ENCODE measurements at places on chromosomes 3 and 15.

DNA sequence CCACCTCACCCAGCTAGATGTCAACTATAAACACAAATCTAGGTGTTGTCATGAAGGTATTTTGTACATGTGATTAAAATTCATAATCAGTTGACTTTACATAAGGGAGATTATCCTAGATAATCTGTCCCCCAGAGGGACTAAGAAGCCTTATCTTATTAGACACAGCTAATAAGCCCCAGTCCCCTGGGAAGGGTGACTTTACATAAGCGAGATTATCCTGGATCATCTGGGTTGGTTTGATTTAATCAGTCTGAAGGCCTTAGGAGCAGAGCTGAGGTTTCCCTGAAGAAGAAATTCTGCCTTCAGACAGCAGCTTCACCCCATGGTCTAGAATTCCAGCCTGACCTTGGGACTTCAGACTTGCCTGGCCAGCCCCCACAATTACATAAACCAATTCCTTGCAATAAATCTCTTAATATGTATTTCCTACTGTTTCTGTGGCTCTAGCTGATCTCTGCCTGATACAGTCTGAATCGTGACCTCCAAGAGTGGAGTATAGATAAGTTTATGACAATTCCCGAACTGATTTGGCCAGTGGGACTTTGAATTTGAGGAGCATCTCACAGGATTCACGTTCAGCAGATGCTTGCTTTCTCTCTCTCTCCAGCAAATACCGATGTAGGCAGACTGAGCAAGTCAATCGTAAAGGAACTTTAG is 66.5 kb downstream of the MRPL46 start:
- no peak for DNase-seq

DNA sequence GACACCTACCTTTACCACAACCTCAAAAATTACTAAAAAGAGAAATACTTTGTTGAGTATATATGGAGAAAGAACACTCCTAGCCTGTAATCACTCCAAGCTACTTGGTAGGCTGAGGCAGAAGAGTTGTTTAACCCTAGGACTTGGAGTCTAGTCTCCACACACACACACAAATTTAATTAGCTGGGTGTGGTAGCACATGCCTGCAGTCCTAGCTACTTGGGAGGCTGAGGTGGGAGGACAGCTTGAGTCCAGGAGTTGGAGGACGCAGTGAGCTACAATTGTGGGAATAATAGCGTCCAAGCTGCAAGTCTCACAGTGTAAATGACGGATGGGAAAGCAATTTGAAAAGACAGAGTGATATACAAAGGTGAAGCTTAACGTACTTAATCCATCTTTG is 50.5 kb downstream of the LDHAL6B start:
- DNase-seq, result no peak

DNA sequence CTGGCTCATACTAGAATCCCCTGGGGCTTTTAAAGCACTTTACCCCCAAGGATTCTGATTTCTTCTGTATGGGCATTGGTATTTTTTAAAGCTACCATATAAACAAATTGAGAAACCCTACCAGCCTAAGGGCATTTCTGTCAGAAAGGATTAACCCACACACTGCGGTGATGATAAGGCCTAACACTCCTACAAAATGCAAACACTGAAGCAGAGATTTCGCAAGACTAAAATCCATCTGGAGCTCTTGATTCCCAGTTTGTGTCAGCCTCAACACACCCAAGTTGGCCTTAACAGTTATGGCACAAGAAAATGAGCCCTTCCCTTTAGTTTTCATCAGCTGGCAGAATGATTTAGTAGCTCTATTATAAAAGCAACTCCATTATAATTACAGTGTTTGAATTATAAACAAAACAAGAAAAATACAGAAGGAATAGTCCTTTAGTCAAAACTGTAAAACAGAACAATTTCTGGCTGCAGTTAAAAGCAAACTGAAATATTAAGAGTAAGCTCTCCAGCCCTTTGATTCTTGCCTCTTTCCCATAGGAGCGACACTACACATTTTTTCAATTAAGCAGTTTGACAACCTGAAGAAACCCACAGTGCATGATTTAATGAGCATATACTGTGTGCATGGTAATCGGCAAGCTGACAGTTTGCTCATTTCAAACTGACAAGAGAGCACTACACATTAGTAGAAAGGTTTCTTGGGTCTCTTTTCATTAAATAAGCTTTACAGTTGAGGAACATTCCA is 441.2 kb downstream of the FHIT start:
- DNase-seq, result no peak

DNA sequence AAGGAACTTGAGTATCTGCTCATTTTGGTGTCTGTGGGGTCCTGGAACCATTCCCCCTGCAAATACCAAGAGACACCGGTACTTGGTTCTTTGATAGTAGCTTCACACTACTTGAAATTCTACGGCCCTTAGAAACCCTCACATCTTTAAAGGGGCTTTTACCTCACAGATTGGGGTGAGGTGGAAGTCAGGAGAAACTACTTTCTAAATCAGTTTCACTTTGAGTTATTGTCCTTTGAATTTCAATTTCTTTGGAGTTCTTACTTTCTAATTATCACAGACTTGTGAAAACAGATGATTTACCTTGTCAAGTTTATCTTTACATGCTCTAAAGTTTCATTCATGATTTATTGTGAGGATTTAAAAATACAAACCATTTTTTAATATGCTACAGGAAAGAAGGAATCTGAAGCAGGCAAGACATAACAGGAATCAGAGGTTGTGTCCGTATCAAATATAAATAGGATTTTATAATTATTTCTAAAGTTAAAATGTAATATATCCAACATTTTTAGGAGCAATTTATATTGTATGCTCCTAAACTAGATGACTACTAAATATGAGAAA is 98.9 kb downstream of the NEDD4 start:
- no peak for DNase-seq

- DNase-seq, result no peak
Measured at GRCh38 chr3:189383630-189384029, 211.9 kb downstream of the TPRG1 start.

GRCh38 chr15:78620527-78621421 is at the start of gene CHRNA3:
CHRNA3 (minus strand) TSS chr15:78620996; CDS start chr15:78620794, 202 bp downstream.
- no peak for DNase-seq

DNA sequence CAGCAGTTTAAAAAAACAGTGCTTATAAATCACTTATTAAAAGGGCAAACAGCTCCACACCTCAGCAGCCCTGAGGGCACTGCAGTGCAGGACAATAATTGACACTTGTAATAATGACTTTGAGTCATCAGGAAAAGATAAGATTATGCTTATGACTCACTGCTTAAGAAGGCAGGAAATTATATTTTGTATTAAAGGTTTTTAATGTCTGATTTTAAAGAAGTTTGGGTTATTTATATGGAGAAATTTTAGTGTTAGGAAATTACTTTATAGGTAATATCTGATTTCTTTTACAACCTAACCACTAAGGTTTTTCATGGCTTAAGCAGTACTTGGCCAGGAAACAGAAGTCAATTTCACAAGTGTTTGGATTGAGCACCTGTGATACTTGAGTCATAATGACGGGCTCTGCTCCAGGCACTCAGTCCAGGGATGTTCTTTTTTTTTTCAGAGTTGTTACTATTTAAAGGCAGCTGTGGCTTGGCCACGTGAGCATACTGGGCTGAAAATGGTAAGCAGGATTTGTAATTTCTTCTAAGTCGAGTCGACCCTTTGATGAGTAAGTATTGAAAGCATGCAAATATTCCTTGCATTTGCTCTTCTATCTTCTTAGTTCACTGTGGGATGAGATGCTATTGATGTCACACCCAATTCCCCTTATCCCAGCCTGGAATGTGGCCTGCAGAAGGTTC is 21.6 kb upstream of the SLC6A20 start:
- DNase-seq, result no peak

- DNase-seq, result no peak
Measured at GRCh38 chr3:143298380-143298779, 178.8 kb downstream of the CHST2 start.

DNA sequence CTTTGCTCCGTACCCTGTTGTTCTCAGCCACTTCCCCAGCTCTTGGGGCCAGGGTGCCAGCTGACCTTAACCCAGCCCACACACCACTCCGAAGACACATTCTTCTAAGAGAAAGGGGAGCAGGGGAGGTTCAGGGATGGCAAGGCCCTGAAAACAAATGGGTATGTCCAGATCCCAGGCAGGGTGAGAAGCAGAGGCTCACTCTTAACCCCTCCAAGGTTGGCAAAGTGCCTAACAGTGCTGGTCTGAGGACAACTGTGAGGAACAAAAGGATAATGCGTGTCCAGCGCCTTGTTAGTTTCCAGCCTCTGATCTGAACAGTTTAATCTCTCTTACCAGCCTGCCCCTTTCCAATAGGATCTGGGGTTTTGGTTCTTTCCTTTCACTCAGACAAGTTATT is 1.5 kb downstream of the TMEM44 start:
- DNase-seq, result no peak

DNA sequence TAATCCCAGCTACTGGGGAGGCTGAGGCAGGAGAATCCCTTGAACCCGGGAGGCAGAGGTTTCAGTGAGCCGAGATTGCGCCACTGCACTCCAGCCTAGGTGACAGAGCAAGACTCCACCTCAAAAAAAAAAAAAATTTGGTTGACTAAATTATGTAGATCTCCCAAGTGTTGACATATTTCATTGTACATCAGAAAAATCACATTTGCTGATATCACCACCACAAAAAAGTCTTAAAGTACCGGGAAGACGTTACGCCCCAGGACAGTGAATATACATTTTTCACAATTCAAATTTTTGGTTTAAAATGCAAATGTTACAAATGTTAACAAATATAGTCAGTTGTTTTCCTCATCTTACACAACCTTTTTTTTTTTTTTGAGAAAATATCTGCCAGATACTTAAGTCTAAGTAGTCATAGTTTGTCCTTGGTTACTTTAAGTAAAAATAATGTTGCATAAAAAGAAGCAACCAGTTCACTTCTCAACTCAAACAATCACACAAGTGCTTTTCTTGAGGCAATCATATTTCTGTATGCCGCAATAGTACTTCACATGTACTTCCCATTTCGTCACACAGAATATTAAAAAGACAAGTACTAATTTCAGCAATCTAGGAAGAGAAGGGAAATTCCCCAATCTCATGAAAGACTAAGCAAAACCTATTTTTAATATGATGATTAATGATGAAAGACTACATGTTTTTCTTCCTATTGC is 41.0 kb upstream of the TCF12 start:
- no peak for DNase-seq

DNA sequence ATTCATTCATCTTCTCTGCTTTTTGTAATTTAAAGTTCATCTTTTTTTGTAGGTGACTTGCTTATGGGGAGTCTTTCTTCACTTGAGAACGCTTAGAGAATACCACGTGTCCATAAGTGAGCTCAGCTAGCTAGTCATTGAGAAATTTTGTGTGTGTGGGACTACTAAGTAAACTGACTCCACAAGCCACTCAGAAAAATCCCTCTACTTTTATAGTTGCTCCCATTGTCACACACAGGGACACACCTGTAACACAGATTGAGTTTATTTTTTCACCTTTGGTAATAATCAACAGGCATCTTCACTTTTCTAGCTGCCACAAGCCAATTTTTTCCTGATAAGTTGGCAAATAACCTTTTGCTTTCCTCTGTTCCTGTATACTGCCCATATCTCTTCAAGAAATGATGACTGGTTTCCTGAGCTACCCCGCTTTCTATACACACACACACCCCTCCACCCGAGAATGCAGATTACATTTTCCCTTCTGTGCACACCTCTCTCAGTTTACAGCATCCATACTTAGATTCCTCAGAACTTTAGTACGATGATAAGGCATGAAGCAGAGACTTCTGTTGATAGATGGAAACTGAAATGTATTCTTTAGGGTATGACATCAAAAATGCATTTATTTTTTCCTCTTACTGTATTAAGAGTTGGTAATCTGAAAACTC is 4.6 kb downstream of the TSC22D2 start:
- no peak for DNase-seq

DNA sequence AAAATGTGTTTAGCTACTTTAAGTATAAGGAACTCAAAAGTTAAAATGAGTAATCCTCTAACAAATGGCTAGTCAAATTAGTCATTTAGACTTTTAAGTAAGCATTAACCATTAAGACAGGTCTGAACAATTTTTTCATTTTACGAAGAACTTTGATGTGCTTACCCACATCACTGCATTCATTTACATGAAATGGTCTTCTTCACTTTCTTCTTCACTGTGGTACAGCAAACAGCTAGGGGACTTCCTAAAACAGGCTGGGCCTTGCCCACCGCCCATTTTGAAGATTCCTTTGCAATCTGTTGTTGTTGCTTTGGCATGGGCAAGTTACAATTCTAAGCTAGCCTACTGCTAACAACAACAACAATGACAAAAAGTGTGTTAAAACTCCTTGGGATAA is 67.4 kb downstream of the CBLB start:
- no peak for DNase-seq

DNA sequence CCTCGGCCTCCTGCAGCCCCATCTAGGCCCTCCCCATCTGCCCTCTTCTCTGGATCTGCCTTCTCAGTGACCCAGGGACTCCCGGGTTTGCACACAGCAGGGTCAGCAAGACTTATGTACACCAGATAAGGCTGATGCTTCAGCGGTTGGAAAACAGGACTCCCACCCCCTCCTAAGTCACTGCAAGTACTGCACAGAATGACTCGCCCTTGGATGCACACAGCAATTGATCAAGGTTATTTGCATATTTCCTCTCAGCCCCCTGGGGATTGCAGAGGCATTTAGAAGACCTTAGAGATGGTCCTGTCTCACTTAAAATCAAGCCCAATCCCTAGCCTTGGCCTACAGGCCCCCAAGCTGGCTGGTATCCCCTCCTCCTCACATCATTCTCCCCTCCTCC is 8.9 kb downstream of the ACAN start:
- no peak for DNase-seq

DNA sequence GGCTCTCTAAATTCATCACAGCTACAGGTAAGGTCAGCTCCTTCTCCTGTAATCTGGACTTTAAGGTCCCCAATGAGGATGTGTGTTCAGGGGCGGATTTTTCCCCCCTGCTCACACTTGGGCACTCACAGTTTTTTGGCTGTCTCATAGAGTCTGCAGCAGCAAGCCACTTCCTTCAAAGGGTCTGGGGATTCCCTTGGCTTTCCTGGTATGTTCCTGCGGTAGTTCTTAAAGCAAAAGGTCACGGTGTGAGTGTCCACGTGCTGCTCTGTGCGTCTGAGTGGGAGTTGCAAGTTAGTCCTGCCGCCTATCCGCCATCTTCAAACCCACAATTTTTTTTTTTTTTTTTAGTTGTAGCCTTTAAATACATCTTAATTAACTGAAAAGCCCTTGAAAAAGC is 15.4 kb upstream of the CFAP20DC start:
- DNase-seq, result no peak

DNA sequence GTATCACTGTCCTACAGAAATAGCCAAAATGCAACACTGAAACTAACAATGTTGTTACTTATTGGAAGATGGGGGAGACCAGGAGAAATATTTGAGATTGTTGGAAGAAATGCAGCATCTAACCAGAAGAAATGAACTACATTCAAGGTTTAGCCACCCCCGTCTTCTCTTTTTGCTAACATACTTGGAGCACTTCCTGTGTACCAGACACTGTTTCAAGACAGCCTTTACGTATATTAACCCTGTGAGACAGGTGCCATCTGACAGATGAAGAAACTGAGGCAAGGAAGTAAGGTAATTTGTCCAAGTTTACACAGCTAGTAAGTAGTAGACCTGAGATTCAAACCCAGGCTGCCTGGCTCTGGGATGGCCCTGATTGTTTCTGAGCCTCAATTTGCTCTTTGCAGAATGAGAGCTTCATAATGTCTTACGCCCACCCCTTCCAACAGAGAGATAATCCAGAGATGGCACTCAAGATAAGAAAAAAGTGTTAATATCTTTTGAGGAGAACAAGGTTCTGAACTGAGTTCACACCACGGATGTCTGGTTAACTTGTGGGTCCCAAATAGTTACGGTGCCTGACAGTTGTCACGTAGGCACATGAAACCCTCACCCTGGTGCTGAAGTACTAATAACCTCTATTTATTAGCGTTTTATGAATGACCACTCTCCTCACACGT is 26.1 kb downstream of the RASGRP1 start:
- DNase-seq, result no peak

GRCh38 chr15:88385078-88385700 is 82.0 kb downstream of the MRPL46 start:
- DNase-seq, result no peak
